ENCODE measurements at places on chromosomes 1 and 21. TPM values are rescaled to one million over a fixed set of nuclear protein-coding genes. Genes with fewer than 3 reads are reported as not detected.

Gene SPRR1B
- total RNA-seq, result not detected

Gene GUCA2A
- total RNA-seq, result not detected

Gene CNTN2
- not detected for total RNA-seq

Gene LCE3D
- not detected for total RNA-seq

Gene DISC1
- 3.6 TPM for total RNA-seq

Gene HORMAD1
- not detected for total RNA-seq

Gene TESK2
- 2.2 TPM for total RNA-seq

Gene DCST1
- not detected for total RNA-seq

Gene AGMAT
- 0.39 TPM for total RNA-seq

Gene IFI44L
- total RNA-seq, result 21.1 TPM

Gene PTCH2
- 0.10 TPM for total RNA-seq

Gene LRRC38
- total RNA-seq, result not detected

Gene TTLL7
- 7.4 TPM for total RNA-seq

Gene KCNJ6
- total RNA-seq, result not detected

Gene ZNF648
- not detected for total RNA-seq

Gene LHX8
- total RNA-seq, result not detected

Gene PDXK
- 44.8 TPM for total RNA-seq

Gene ADORA3
- total RNA-seq, result not detected

Gene VTCN1
- total RNA-seq, result not detected

Gene REG4
- not detected for total RNA-seq

Gene TNFRSF4
- total RNA-seq, result 5.9 TPM

Gene COL18A1
- 429 TPM for total RNA-seq

Gene IGSF5
- total RNA-seq, result not detected

Gene SRRM1
- 29.6 TPM for total RNA-seq

Gene PTGS2
- total RNA-seq, result 6.2 TPM

Gene NFIA
- total RNA-seq, result 26.3 TPM

Gene SPATA6
- 15.3 TPM for total RNA-seq

Gene TMEM61
- 0.12 TPM for total RNA-seq

Gene NR1I3
- not detected for total RNA-seq

Gene FTCD
- not detected for total RNA-seq

Gene COL8A2
- 2.5 TPM for total RNA-seq

Gene IL10
- not detected for total RNA-seq

Gene APP
- total RNA-seq, result 560 TPM

Gene KCNK1
- 2.3 TPM for total RNA-seq

Gene CCDC17
- total RNA-seq, result 0.10 TPM

Gene VWA5B1
- total RNA-seq, result not detected

Gene SLC44A3
- 1.7 TPM for total RNA-seq
